ENCODE measurements at places on chromosomes 16 and 17.

GRCh38 chr17:79141578-79142355, 67.1 kb downstream of the ENGASE start:
- DNase-seq = no peak

- DNase-seq = no peak
Measured at GRCh38 chr16:84751947-84752346, 52.1 kb downstream of the USP10 start.

- DNase-seq = no peak
Measured at GRCh38 chr16:2009164-2009711, 383 bp downstream of the ZNF598 start.

DNA sequence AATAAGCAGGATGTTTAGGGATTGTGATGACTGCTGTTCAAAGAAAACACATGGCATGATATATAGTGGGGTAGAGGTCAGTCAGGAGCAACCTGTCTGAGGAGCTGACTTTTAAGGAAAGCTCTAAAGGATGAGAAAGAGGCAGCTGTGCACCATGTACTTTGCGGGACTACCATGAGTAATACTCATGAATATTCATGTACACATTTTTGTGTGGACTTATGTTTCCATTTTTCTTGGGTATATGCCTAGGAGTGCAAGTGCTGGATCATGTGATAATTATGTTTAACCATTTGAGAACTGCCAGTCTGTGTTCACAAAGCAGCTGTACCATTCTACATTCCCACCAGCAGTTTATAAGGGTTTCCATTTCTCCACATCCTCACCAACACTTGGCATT, 35.8 kb downstream of the BEAN1 start:
- DNase-seq = no peak

- no peak for DNase-seq
Measured at GRCh38 chr17:62084585-62084984, 19.5 kb upstream of the MED13 start.

GRCh38 chr16:25798065-25798464, 106.3 kb downstream of the HS3ST4 start:
- DNase-seq = no peak

DNA sequence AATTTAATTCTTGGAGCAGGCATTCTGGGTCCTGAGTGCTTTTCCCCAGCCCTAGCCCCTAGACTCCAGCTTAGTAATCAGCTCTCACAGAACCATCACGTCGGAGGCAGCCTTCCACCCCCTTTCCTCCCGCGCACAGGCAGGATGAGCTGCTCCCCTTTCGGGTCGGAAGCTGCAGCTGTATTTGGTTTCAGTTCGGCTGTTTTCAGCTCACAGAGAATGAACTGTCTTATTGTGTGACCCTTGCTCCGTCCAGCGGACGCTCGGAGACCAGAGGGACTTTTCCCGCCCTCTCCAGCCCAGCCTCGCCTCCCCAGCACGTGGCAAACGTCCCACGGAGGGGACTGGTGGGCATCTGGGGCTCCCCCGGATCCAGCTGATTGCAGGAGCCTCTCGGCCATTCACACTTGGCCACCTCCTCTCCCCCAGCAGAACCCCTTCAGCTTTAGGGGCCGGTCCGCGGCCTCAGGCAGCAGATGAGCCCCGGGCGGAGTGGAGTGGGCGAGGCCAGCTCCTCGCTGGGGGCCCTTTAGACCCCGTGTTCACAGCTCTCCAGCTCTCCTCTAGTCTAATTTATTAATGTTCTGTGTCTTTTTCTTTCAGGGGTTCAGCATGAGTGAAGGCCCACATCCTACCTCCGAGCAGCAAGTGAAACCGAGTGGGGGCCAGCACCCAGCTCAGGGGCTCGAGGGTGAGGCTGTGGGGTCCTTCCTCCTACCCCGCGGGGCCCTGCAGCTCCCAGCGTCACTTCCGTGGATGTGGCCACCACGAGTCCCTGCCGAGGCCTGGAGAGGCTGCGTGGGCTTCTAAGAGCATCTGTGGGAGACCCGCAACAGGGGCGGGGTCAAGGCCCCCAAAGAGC, 863 bp upstream of the UTS2R start:
- DNase-seq = no peak

GRCh38 chr16:31090540-31090939, 1.8 kb upstream of the PRSS53 start:
- DNase-seq = no peak

DNA sequence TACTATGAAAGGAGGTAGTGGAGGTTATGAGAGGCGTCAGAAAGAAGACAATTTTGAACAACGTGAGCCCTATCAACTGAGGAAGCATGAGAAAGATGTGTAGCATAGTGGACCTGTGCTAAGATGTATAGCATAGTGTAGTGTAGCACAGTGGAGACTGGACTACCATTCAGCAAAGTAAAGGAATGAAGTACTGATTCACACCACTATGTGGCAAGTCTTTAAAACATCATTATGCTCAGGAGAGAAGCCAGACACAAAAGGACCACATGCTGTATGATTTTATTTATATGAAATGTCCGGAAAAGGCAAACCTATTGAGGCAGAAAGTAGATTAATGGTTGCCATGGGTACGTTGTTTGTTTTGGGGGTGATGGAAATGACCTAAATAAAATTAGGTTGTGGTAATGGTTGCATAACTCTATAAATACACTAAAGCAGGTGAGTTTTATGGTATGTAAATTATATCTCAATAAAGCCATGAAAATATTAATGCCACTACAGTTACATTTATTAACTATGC, 20.4 kb upstream of the XYLT1 start:
- no peak for DNase-seq

GRCh38 chr16:67022531-67023214, 6.3 kb upstream of the CBFB start:
- no peak for DNase-seq

- no peak for DNase-seq
Measured at GRCh38 chr16:57013229-57013628, 23.9 kb downstream of the NLRC5 start.

DNA sequence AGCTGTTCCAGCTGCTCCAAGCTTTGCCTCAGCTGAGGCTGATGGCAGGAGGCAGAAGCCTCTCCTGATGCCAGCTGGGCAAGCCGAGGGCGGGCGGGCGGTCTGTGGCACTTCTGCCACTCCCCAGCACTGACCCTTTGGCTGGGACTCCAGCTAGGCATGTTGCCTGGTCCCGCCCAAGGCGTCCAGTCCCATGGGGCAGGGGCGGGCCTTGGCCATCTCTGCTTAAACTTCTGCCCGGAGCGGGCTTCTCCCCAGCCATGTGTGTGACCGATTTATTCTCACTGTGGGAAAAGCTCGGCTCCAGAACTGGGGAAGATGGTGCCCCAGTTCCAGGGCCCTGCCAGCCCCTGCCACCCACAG, 349.1 kb downstream of the SEC14L1 start:
- peak; percentile 85 for DNase-seq

- no peak for DNase-seq
Measured at GRCh38 chr16:1926271-1926670, 8.1 kb upstream of the HS3ST6 start.
